HT-29 (cell line): ENCODE measurements at places on chromosomes 3 and 15. TPM values are rescaled to one million over a fixed set of nuclear protein-coding genes. Genes with fewer than 3 reads are reported as not detected.

The EPHB3 gene
- 29.4 and 30.5 TPM in 2 replicates for total RNA-seq

The IL5RA gene
- not detected in 2 replicates for total RNA-seq

The RBMS3 gene
- not detected in 2 replicates for total RNA-seq

The XCR1 gene
- total RNA-seq: not detected in 2 replicates

The AGBL1 gene
- not detected in 2 replicates for total RNA-seq

The ANKUB1 gene
- total RNA-seq: not detected in 2 replicates

DNA sequence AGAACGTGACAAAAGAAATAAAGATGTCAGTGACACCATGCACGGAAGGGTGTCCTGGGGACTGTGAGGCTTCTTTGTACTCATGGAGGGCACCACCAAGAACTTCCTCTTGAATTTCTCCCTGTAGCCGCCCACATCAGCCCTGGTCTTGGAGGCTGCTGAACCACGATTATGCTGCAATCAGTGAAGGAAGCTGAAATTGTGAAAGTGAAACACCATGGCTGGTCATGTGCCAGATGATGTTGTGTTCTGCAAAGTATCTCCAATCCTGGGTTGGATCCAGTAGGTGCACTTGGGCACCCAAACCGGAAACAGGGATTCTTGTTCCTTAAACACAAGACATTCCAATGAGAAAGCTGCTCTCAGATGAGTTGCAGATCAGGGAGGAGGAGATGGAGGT, 104.4 kb upstream of the GOLGA6L6 start:
- DNase-seq: no peak

- no peak for DNase-seq
Observed at GRCh38 chr3:66463730-66464511, 36.9 kb downstream of the LRIG1 start.

- DNase-seq: peak; percentile 70
Observed at GRCh38 chr15:63374686-63375520, 6.7 kb downstream of the CA12 start.

DNA sequence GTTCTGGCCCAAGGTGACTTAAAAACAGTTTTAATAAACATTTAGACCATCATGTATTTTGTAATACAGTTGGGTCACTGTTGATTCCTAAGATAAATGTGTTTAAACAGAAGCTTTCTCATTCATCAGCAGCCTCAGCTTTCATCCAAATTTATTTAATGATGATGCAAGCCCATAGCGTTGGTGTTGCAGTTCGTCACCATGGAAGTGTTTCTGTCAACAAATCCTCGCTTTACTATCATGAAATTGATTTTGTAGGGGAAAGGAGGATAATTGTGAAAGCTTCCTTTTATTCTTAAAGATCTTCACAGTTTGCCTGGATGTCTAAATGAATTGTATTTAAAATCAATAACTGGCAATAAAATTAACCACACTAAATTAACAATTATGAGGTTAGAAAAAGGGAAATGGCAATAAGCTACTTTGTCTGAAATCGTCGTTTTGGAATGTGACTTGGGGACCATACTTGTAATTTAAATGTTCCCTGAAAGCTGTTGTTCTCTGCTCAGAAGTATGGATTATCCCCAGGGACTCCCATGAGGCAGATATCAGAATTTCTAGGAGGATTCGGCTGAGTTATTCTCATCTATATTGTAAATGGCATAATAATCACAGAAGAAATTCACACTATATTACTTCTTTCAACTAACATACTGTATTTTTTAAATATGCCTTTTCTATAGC, 29.0 kb downstream of the CMSS1 start:
- DNase-seq: peak; percentile 78

DNA sequence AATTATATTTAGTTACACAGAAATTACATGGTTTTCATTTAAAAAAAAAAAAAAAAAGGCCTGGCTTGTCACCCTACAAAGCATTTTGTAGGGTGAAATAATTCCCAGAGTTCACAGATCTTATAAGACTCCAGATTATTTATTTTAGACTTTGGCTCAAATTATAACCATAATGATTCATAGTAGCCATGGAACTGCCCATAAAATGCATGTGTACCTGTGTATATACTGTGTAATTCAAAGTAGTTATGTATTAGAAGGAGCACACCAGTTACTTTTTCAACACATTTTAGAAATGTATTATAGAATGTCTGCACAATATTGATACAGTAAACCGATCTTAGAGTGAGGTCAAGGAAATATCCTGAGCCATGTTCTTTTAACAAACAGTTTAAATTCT, 975.6 kb downstream of the GBE1 start:
- DNase-seq: no peak

DNA sequence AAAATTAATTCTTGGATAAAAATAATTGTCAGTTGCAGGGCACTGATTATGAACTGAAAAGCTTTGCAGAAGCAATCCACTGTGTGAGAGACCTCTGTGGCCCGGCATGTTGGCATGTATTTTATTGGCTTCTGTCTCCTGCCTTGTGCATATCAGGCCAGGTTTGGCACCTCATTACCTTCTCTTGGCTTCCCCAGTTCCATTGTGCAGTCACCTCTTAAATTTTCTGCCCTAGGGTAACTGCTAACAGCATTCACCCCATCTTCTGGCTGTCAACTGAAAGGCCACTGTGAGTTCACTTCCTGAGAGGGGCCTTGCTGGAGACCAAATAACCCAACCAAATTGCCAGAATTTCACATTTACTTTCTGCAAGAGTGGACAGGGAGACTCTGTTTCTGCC, 92.7 kb upstream of the RARB start:
- DNase-seq: no peak

DNA sequence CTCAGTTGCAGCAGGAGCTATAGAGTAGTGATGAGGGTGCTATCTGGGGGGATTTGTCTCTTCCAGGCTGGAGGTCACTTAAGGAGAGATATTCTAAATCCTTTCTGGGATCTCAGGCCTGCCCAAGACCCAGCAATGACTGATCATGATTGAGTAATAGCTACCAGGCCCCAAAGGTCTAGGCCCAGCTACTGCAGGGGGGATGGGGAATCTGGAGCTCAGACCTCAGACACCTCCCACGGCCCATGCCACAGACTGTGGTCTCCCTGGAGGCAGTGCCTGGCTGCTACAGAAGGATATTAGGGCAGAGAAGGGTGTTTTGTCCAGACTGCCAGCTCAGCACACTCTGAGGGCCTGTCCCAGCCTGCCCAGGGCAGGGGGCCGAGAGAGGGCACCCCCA, 6.9 kb downstream of the SLC38A3 start:
- no peak for DNase-seq

GRCh38 chr3:107218864-107219269, 158.4 kb upstream of the CCDC54 start:
- DNase-seq: no peak

DNA sequence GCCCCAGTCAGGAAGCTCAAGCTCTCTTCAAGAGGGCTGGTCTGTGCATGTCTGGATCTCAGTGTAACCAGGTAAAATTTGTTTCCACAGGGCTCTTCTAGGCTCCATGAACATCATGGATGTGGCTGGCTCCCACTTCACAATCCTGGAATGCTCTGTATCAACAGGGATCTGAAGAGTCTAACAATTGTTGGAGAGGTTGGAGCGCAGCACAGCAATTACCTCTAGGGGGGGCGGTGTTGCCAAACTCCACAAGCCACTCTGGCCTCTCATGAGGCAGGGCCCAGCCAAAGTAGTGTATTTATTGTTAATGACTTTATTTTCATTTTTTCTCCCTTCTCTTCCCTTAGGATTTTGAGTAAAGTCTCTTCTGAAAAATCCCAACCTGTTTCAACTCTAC, 6.1 kb upstream of the EIF2B5 start:
- peak; percentile 60 for DNase-seq

GRCh38 chr3:59783468-59783988, 733.7 kb upstream of the CFAP20DC start:
- no peak for DNase-seq

DNA sequence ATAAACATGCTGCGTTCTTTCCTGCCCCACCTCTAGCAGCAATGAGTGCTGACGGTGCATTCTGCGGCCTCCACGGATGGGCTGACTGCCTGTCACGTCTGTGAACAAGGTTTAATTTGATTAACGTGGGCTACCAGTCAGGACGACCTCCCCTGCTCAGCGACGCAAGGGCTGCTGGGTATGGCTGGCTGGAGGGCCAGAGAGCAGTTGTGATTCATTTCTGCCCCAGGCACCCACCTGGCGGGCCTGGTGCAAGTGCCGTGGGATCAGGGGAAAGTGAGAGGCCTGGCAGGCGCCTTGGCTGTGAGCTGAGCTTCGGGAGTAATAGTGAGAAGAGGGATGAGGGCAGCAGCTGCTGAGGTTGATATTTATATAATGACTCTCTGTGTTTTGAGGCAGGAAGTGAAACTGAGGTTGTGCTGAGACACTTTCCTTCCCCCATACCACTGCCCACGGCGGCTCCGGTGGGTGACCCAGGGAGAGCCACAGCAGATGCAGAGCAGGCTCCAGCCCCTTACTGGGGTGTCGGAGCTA, 190.4 kb upstream of the BCL6 start:
- DNase-seq: no peak

- DNase-seq: no peak
Observed at GRCh38 chr3:28973609-28974008, 307.3 kb upstream of the RBMS3 start.

GRCh38 chr3:14609506-14609905, 42.1 kb upstream of the CCDC174 start:
- DNase-seq: no peak

DNA sequence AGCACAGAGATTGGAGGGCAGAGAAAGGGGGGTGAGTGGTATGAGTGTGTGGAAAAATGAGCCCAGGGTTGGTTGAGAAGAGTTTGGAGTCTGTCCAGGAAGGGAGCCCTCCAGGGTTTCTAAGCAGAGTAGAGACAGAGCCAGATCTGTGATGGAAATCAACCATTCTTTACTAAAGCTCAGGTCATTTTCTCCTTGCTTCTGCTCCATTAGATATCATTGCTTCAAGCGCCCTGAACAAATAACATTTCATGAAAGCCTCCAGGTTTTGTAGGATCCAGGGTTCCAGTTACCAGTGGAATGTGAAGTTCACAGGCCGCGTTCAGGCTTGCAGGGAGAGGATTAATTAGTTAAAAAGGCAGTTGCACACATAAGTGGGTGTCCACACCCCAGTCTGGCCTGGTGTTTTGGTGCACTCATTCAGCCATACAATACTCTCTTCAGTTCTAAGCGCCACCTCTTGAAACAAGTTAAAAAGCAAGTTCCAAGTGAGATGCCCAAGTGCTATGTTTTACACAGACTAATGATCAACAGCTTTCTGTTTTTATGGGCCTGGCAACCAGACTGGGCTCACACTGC, 16.4 kb upstream of the BOC start:
- no peak for DNase-seq

GRCh38 chr3:186757214-186757613, 26.2 kb upstream of the EIF4A2 start:
- no peak for DNase-seq

DNA sequence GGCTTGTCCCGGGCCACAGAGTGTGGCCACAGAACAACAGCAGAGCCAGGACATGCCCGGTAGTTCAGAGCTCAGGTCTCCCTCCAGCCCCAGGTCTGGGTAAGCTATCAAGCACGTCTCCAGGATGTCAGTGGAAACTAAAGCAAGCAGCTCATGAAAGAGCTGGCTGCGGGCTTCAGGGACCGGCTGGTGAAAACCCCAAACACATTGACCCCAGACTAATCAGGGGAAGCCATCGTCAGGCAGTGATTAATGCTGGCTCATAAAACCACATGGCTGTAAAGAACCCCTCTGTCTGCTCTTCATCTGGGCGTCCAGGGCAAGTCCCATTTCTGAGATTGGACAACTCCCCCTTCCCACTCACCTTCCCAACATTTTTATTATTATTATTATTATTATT, 37.8 kb downstream of the LMCD1 start:
- no peak for DNase-seq

- DNase-seq: no peak
Observed at GRCh38 chr15:46394463-46394862, 759.6 kb downstream of the SQOR start.

DNA sequence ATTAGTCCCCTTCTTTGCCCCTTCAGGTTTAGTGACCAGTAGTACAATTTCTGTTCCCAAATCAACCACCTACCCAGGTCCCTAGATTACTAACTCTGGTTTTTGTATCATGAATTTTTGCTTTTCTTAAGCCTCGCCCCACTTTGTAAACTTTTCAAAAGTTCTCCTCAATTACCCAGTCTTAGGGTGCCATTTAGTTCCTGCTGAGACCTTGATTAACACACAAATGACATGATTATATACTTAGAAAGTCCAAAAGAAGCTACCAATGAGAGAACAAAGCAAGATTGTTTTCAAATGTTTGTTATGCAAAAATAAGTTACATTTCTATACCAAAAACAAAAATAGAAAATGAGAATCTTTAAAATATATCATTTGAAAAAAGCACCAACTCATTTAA, 594.4 kb downstream of the SQOR start:
- no peak for DNase-seq

DNA sequence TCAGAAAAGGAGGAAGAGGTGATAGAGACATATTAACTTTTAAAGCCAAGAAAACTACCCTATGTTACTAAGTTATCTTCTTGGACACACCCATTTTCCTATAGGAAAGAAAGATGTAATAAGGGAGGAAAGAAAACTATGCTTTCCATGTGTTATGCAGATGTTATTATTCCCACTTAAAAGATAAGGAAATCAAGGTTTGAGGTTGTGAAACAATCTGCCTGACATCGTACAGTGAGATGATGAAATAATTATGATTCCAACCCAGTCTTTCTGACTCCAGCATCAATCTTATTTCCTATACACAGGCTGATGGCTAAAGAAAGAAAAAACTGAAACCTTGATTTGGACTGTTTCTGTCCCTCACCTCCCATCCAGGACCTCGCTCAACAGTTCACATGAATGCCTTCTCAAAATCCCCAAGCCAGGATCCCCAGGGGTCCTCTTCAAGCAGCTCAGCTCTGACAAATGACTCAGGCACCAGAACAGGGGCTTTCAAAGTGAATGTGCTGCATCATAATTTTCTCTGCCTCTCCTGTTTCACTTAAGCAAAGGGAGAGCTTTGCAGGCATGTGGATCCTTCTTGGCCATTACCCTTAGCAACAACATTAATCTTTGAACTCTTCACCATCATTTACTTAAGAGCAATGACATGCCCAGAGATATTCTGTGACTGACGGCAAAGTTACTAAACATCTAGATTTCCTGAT, 12.4 kb upstream of the EID1 start:
- DNase-seq: no peak

GRCh38 chr15:90730290-90730689, 13.1 kb downstream of the BLM start:
- DNase-seq: no peak

DNA sequence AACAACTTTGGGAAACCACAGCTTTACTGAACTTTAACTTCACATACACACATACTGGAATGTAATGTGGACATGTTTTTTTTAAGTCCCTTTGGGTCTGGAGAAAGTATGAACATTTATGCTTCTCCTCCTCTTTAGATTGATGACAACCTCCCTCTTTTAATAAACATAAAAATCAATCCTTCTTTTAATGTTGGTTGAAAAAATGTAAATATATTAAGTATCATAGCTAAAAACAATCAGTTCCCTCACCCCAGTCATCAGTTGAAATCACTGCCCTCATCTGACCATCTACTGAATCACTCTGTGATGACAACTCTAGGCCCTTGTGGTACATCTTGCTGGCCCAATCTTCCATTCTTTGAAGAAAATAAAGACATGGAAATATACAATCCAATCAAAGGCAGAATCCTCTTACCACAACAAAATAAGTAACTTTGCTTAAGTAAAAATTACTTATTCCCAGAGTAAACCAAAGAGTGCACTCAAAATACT, 6.4 kb downstream of the AAGAB start:
- no peak for DNase-seq
